Midbrain (tissue), 1 donor: ENCODE measurements at places on chromosomes 12 and 14.
A peak's percentile ranks its signal among the peaks of the same experiment; 100 is the strongest.

DNA sequence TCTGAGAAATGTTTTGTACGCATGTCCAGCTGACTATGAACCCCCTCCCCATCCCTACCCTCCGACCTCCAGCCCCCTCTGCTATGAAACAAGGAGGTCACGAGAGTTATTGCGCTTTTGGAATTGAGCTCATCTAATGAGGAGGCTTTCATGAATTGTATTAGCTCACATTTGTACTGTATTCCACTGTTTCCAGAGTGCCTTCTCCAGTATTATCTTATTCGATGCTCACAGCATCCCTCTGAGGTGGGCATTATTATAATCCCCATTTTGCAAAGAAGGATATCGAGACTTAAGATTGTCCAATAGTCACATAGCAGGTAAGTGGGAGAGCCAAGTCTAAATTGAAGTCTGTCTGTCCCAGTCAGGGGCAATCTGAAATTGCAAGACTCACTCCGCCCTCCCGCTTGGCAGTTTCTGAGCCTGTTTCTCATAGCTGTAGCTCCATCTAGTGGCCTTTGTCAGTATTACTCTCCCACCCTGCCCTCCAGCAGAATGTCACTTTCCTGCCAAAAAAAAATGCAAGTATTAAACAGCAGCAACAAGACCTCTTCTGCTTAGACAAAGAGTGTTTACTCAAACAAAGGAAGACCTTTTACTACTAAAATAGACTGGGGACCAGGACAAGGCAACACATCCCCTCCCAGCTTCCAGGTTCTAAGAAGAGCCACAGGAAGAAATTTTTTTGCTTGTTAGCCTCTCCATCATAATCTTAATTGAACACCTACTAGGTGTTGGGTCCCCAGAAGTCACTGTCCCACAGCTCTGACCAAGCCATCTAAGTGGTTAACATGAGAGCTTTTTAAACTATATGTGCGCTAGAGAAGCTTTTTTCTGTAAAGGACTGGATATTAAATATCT is 48.6 kb upstream of the TMEM233 start:
- DNase-seq, result peak; percentile 77

GRCh38 chr12:2806700-2807099 is 5.8 kb upstream of the ITFG2 start:
- DNase-seq, result no peak

DNA sequence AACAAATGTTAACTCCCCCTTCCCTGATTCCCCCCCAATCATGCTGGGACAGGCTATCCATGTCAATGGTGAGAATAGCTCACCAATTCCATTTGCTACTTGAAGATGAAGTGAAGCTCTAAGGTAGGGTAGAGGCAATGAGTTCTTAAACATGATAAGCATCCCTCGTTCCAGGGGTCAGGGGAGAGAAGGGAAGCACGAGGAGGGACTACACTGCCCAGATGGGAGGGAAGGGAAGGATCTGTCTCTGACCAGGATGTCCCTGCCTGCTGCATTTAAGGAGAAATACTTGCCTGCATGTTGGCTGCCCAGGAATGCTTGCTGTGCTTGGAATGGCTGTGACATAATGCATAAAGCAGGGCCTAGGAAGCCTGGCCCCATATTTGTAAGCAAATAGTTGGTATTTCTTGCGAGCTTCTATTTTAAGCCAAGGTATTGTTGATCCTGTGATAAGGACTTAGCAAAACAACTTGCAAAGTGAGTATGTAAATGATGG is 155.1 kb downstream of the CEP83 start:
- DNase-seq, result no peak

DNA sequence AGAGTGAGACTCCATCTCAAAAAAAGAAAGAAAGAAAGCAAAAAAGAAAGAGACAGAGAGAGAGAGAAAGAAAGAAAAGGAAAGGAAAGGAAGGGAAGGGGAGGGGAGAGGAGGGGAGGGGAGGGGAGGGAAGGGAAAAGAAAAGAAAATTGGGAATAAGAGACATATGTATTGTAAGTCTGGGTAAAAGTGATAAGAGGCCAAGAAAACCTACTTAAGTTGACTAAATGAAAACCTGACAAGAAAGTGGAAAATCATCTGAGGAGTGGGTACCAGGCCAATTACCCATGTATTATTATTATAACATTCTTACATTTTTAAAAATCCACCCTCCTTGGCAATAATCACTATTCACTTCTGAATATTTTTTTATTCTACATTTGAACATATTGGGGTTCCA is 46.0 kb downstream of the JKAMP start:
- no peak for DNase-seq

GRCh38 chr12:12470751-12471306 is 91.8 kb downstream of the DUSP16 start:
- DNase-seq, result no peak

- DNase-seq, result no peak
Measured at GRCh38 chr12:77722536-77722935, 108.2 kb upstream of the NAV3 start.

GRCh38 chr12:47361389-47362021 is 281.7 kb upstream of the AMIGO2 start:
- no peak for DNase-seq

DNA sequence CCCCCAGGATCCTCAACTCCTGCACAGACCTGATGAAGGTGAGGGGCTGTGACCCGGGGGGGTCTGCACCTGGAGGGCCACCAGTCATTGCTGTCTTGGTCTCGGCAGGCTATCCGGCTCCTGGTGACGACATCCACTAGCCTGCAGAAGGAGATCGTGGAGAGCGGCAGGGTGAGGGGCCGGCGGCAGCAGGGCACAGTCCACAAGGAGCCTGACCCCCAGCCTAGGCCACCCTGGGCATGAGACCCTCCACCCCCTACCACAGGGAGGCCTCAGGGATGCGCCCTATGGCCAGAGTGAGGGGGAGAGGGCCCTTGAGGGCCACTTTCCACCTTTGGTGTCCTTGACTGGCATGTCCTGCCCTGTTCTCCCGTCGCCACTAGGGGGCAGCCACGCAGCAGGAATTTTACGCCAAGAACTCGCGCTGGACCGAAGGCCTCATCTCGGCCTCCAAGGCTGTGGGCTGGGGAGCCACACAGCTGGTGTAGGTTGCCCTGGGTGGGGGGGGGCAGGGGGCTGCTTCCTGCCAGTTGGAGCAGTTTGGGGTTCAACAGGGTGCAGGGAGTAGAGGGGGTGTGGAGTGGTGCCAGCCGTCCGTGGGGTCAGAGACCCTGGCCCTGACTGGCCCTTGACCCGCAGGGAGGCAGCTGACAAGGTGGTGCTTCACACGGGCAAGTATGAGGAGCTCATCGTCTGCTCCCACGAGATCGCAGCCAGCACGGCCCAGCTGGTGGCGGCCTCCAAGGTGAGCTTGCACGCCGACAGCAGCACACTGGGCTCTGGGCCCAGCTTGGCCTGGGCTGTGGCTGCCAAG is 25.0 kb downstream of the HIP1R start:
- peak; percentile 85 for DNase-seq

- no peak for DNase-seq
Measured at GRCh38 chr12:59401862-59402261, 194.0 kb upstream of the SLC16A7 start.

DNA sequence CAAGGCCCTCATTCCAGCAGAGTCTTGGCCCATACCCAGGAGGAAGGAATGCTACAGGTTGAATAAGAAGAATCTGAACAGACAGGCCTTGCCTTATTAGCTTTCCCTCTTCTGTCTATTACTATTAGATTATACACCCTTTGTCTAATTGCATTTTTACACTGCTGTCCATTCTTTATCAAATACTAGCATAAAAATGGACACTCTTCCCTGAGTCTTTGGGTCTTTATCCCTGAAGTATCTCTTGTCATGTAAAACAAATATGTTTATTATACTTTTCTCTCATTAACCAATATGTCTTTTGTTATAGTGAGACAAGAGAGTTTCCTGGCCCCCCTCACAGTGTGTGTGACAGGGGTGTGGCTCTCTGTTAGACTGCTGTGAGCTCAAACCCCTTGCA is 897.4 kb upstream of the SEL1L start:
- no peak for DNase-seq

DNA sequence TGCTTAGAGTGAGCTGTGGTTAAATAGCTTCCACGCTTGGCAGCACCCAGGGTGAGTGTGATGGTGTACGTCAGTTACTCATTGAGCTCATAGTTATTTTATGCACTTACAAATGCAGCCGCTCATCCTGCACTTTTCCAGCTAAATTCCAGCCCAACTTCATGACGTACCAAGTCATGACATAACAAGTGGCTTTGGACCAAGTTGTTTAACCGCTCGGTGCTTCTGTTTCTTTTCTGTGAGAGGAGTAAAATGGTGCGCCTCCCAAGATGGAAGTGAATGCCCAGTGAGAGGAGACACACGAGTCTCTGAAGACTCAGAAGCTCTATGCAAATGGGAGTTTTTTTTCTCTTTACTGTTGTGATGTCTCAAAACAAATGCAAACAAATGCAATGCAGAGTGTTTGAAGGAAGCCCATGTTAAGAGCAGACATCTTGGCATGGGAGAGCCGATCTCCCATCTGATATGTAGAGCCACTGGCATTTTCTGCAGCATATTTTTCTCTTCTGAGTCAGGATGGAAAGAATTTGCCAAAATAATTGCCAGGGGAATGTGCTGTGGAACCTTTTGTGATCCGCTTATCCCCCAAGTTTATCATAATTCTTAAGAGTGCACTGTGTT is 72.2 kb downstream of the FBXW8 start:
- no peak for DNase-seq

- peak; percentile 32 for DNase-seq
Measured at GRCh38 chr14:68548194-68549076, 244.4 kb downstream of the ZFP36L1 start.

- no peak for DNase-seq
Measured at GRCh38 chr12:53735-54730, 12.5 kb upstream of the IQSEC3 start.

- no peak for DNase-seq
Measured at GRCh38 chr12:124609041-124609989, 41.9 kb upstream of the NCOR2 start.

DNA sequence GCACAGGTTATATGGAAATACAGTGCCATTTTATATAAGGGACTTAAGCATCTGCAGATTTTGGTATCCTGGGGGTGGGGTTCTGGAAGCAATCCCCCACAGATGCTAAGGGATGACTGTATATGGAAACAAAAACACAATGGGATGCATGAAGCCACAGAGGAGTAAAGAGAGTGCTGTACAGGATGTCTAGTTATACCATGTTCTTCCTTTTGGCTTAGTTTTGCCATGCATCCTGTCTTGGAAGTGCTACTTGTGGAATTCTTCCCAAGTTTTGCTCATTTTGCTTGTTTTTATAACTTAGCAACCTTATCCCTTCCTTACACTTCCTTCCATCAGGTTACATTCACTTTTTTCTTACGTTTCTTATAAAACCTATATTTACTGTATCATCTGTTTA is 55.6 kb downstream of the TRMT5 start:
- no peak for DNase-seq

- no peak for DNase-seq
Measured at GRCh38 chr14:60220084-60220483, 28.9 kb upstream of the PPM1A start.

GRCh38 chr14:50559990-50560930 is at the start of gene ATL1:
Gene ATL1, plus strand, starts transcription at chr14:50560145. Its CDS starts 121 bp downstream, at chr14:50560266.
- DNase-seq, result peak; percentile 74
